Fibroblast of skin of left quadriceps (primary cell): ENCODE measurements at places on chromosomes 4 and X.

- no peak for DNase-seq
These were observed 33.8 kb downstream of the THOC2 start for GRCh38 chrX:123698979-123699520.

GRCh38 chr4:186878203-186878776 lies 154.6 kb upstream of the FAT1 start:
- DNase-seq: no peak

GRCh38 chr4:183284258-183284785 lies 35.8 kb downstream of the CLDN22 start:
- DNase-seq: no peak

- DNase-seq: no peak
These were observed 154.5 kb upstream of the SLC4A4 start for GRCh38 chr4:71184195-71184781.

- no peak for DNase-seq
These were observed 956.1 kb downstream of the ADGRL3 start for GRCh38 chr4:62156205-62156604.

GRCh38 chr4:16597845-16598596 lies 300.4 kb downstream of the LDB2 start:
- DNase-seq: no peak

- no peak for DNase-seq
These were observed 95.8 kb upstream of the NAP1L5 start for GRCh38 chr4:88793475-88793874.

DNA sequence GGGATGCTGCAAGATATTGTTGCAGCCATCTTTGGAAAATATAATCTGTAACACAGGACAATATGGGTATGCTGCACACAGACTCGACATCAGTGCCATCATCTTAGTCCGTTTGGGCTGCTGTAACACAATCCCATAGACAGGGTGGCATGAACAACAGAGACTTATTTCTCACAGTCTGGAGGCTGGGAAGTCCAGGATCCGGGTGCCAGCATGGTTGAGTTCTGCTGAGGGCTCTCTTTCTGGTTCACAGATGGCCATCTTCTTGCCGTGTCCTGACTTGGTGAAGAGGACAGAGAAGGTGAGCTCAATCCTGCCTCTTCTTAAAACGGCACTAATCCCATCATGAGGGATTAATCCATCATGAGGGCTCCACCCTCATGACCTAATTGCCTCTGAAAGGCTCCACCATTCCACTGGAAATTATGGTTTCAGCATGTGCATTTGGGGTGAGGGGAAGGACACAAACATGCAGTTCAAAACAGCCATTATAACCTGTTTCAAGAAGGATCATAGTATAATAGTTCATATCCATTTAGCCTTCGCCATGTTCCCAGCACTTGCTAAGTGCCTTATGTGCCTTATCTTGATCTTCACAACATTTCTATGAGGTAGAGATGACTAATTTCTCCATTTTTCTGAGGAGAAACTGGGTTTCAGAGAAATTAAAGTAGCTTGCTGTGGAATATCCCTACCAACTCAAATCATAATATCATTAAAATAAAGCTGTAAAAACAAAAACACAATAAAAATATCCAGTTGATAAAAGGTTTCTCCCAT lies 27.9 kb upstream of the SPP1 start:
- DNase-seq: no peak

- no peak for DNase-seq
These were observed 124.7 kb downstream of the GPAT3 start for GRCh38 chr4:83660578-83660977.

GRCh38 chrX:13162772-13163410 lies 118.5 kb upstream of the FAM9C start:
- DNase-seq: no peak

- DNase-seq: no peak
These were observed 14.5 kb upstream of the PRRG3 start for GRCh38 chrX:151680805-151681204.

- no peak for DNase-seq
These were observed 2.7 kb downstream of the TMEM154 start for GRCh38 chr4:152677117-152677516.

DNA sequence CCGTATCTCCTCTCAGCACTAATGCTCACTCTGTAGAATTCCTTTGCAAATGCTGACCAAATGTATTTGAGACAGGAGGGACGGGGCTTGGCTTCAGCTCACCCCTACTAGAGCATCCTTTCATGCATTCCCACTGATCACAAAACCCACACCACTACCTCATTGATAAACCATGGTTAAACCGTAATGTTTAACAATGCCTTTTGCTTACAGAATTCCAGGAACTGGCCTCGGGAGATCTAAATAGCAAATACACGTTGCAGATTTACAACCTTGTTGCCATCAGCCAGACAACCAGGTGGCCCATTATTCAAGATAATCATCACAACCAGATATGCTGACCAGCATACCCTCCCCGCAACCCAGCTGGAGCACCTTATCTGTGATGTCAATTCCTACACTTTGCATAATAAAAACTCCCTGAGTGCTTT lies 391.9 kb downstream of the KCTD8 start:
- no peak for DNase-seq

GRCh38 chr4:134865675-134866074 lies 664.1 kb upstream of the PABPC4L start:
- no peak for DNase-seq

DNA sequence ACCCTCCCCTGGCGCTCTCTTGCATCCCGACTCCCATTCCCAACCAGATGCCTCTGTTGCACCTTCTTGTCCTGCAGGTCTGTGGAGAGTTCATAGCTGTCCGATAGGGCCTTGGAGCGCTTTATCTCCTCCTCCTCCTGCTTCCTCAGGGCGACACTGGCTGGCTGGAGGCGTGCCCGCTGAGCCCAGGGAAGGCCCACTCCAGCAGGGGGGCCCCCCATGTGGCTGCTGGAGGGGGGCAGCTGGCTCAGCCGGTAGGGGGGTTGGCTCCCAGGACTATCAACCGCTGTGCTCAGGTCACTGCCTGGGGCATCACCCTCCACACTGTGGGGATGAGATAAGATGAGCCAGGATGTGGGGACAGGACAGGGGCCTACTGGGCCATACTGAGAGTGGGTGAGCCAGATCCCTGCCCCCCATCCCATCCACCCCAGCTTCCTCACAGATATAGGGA lies 25.6 kb downstream of the IQSEC2 start:
- no peak for DNase-seq

DNA sequence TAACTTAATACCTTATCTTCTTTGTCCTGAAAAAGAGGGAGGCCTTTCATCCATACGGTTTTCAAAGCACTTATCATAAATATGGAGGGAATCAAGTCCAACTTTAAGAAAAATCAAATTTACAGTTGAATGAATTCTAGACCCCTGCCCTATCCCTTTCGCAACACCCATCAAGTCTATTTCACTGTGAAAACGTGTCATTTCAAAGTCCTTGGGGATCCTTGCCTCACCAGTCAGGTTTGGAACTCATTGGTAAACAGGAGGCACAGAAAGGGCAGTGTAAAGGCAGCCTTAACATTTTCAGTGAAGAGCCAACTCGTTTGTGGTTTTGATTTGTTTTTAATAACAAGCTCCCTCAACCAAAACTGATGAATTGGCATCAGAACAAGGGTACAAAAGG lies 66.5 kb downstream of the AMOT start:
- DNase-seq: no peak

GRCh38 chr4:1056671-1057402 lies 45.4 kb downstream of the FGFRL1 start:
- no peak for DNase-seq

DNA sequence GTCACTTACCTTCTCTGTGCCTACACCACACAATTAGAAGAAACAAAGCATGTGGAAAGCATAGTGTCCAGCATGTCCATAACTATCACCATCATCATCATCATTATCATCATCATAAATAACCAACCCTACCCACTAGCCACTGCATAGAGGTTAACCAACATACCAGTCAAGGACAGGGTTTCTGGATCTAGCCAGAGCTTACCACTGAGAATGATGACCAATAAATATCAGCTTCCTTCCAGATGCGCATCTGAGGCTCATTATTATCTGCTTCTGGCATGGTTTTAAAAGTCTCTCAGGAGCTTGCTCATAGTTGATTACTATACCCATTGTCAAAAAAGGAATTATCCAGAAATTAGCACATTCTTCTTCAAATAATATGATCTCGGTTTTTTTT lies 25.5 kb upstream of the MYOZ2 start:
- DNase-seq: no peak

GRCh38 chr4:145034727-145035211 lies 63.2 kb downstream of the ANAPC10 start:
- peak; percentile 45 for DNase-seq

GRCh38 chr4:170009291-170009690 lies 16.9 kb downstream of the MFAP3L start:
- no peak for DNase-seq

- DNase-seq: no peak
These were observed 482.4 kb downstream of the C4orf33 start for GRCh38 chr4:129578336-129578735.

- DNase-seq: no peak
These were observed 111.0 kb downstream of the ASB9 start for GRCh38 chrX:15158736-15159406.

- DNase-seq: no peak
These were observed 10.6 kb upstream of the ANXA5 start for GRCh38 chr4:121707344-121707743.

DNA sequence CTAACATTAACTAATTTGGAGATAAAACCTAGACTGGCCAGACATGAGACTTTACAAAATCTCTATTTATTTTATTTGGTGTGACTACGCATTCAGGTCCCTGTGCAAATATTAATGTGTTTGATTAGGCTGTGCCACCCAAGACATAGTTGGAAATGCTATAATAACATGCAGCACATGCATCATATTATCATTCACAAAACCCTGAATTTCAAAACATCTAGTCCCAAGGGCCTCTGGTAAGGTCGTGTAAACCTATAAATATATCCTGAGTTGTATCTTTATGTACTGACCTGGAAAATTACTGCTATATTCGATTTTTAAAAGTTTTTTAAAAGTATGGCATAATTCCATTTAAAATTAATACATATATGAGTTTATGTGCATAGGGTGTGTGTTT lies 47.1 kb upstream of the FAT4 start:
- DNase-seq: no peak

DNA sequence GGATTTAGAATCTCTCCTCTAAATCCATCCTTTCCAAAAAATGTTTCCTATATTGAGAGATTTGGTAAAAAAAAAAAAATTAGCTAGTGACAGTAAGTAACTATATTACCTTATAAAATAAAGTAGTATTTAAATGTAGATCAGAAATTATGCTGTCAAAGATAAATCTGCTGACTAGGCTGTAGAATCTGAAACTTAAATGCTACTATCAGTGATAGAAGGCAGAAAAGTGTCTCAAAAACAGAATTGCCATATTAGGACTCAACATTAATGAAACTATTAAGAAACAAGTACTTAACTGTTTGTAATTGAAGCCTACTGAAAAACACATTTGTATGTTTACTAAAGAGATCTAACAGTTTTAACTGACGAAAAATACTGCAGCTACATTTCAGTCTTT lies 8.3 kb downstream of the TAF9B start:
- DNase-seq: no peak

DNA sequence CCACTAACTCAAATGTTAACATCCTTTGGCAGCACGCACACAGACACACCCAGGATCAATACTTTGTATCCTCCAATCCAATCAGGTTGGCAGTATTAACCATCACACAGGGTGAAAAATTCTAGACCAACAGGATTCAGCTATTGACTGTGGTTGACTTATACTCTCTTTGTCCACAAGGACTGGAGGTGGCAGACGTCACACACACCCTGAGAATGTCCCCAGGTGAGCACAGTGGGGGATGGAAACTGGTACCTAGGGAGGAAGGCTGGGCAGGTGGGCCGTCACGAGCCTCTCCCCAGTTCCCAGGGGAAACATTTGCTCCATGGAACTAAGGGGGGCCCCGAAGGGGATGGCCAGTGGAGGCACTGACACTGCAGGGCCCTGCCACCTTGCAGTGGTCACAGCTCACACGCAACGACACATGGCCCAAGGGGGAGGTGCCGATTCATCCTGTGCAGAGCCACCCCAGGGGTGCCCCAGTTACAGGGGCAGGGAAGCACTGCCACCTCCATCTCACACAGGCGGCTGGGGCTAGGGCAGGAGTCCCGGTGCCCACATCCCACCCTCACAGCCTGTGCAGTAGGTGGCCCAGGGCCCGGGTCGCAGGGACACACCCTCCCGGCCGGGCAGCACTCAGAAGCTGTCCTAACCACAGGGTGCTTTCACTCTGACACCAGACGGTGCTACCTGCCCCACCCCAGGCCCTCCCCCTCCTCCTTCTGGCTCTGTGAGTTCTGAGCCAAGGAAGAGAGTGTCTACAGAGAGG lies 17.4 kb downstream of the ZFYVE28 start:
- DNase-seq: no peak

GRCh38 chr4:35970366-35970960 lies 273.9 kb downstream of the ARAP2 start:
- no peak for DNase-seq

- no peak for DNase-seq
These were observed 35.6 kb downstream of the ZNF141 start for GRCh38 chr4:373062-373839.

DNA sequence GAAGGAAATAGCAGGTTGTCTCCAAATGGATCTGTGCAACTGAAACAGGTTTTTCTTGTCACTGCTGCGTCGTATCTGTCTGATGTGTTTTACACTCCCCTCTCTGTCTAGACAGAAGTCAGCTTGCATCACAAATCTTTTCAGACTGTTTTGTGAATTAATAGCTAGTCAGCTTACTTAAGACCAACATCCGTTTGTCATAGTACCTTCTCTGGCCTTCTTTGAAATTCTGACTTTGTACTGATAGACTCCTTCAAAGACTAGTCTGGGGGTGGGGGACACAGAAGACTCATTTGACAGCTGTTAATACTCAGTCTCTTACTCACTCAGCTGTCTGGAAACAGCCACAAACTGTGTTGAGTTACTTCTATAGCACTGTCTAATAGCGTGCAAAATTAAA lies 197.8 kb downstream of the PALLD start:
- DNase-seq: peak; percentile 43

GRCh38 chr4:16636912-16637630 lies 261.4 kb downstream of the LDB2 start:
- DNase-seq: no peak

DNA sequence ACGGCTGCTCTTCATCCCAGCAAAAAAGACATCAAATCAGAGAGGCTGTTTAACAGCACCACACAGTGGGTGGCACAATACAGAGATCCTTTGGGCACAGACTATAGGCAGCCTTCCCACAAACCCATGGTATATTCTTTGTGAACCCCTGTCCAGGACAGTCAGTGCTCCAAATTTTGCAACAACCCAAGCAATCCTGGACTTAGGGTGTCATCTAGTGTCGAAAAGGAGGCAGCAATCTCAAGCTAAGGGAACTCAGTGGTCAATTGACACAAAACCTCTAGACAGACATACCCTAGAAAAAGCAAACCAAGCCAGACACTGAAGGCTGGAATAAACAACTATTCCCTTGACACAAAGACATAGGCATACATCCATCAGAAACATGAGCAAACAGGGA lies 137.4 kb downstream of the BMP15 start:
- no peak for DNase-seq

GRCh38 chr4:85637778-85638177 lies 162.8 kb downstream of the ARHGAP24 start:
- DNase-seq: no peak

GRCh38 chr4:126123611-126124325 lies 809.0 kb downstream of the FAT4 start:
- no peak for DNase-seq
